ENCODE measurements at places on chromosomes 7 and 10.

GRCh38 chr7:40824461-40824860 lies 689.7 kb downstream of the SUGCT start:
- DNase-seq, result no peak

DNA sequence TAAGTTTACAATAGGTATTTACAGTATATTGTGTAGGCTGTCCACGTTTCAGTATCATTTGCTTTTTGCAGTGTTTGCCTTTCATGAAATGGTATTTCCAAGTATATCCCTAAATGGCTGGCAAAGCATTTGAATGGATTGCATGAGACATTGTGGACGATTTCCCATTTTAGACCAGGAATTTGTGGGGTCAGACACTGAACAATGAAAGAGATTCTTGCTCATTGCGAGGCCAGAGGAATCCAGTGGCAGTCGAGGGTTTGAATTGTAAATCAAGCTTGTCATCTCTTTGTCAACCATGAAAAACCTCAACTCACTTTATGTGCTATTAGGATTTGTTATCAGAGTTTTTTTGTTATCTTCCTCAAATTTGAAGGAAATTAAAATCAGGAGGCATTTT lies 70.8 kb downstream of the CREB5 start:
- DNase-seq, result no peak

- no peak for DNase-seq
Observed at GRCh38 chr7:154255324-154255723, 203.1 kb downstream of the DPP6 start.

- no peak for DNase-seq
Observed at GRCh38 chr7:33504266-33504665, 374.9 kb downstream of the BBS9 start.

Data from DND-41 (cell line).